ENCODE measurements at places on chromosomes 5 and 9. TPM values are rescaled to one million over a fixed set of nuclear protein-coding genes. Genes with fewer than 3 reads are reported as not detected.

ARAP3 gene
- total RNA-seq = 239 TPM

DNA sequence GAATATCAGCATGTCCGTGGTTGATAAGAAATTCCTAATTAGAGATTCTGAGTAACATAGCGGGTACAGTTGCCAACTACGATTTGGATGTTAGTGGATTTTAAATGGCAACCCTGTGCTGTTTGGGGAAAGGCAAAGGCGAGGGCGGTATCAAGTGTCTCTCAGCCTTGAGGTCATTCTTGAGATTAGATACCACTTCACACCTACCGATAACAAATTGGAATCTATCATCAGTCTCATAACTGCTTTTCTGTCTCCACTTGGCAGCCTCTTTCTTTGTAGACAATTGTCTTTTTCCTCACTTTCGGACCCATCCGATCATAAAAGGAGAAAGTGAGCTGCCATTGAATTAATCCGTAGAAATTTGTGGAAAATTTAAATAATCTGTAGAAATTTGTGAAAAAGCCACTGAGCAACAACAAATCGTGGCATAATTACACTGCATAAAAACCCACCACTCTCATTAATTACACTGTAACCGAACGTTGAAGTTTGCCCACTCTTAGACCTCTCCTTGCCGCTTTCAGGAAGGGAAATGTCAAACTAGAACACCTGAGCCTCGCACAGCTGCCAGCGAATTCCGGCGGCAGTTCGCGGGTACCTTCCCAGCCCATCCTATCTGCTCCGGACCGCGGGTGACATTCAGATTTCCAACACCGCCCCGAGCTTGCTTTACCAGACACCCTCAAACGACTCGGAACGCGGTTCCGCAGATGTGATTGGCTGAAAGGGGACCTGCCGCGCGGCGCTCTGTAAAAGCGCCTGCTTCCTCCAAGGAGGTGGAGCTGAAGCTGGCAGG is 849 bp upstream of the RGMB start:
- DNase-seq = peak; percentile 46

GRCh38 chr5:156121882-156122281 is 205.1 kb upstream of the SGCD start:
- no peak for DNase-seq

GRCh38 chr9:137255448-137256114 is 454 bp downstream of the NELFB start:
- DNase-seq = no peak
